SJSA1 (cell line): ENCODE measurements at places on chromosomes 13 and 19.

GRCh38 chr13:110716247-110716515 lies 2.7 kb downstream of the ING1 start:
- DNase-seq, result no peak

GRCh38 chr19:52734331-52734892 lies 432 bp downstream of the ZNF611 start:
- no peak for DNase-seq

DNA sequence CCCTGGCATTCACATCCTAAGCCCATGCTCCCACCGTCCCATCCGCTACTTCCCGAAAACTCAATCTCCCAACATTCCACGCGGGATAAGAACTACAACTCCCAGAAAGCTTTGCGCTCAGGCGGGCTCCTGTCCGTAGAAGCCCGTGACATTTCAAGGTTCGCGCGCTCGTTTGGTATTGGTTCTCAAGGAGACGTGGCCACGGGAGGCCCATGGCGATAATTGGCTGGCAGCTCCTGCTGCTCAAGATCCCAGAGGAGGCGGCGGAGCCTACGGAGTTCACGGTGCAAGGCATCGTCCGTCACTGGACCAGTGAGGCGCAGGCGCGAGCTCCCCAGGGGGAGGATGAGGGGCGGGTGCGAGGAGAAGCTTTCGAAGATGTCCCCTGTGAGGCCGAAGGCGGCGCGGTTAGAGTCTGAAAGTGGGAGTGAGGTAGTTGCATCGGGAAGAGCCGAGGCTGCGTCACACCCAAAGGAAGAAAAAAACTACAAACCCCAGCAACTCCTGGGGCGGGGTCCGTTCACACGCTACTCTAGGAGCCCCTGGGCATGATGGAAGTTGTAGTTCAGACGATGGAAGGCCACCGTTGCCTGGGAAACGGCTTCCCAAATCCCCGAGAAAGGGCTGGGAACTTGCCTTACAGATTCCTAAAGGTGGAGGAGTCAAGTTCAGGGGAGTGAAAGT lies 1.2 kb upstream of the MAMSTR start:
- peak; percentile 98 for DNase-seq

- DNase-seq, result no peak
Observed at GRCh38 chr13:72195044-72195704, 328.2 kb upstream of the DACH1 start.

- DNase-seq, result no peak
Observed at GRCh38 chr13:25478186-25478585, 106.4 kb downstream of the ATP8A2 start.

DNA sequence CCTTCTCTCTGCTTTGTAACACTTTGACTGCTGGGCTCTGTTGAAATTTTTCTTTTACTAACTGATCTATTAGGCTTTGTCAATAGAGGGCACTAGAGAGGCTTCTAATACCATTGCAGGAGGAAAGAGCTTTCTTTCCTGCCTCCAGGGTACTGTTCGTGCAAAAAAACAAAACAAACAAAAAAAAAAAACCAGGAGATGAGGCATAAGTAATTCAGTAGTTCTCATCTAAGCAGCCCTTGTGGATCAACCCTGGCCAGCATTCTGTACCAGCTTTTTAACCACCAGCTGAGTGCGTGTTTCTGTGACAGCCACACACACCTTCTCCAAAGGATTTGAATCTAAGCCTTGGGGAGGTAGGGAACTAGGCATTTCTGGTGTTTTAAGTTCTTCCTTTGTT lies 1707.6 kb upstream of the SLC10A2 start:
- DNase-seq, result no peak

- no peak for DNase-seq
Observed at GRCh38 chr19:32748497-32748896, 28.9 kb downstream of the TDRD12 start.

- peak; percentile 20 for DNase-seq
Observed at GRCh38 chr13:77310579-77311279, 16.2 kb downstream of the MYCBP2 start.

- DNase-seq, result no peak
Observed at GRCh38 chr13:98310485-98311199, 133.6 kb upstream of the RNF113B start.

DNA sequence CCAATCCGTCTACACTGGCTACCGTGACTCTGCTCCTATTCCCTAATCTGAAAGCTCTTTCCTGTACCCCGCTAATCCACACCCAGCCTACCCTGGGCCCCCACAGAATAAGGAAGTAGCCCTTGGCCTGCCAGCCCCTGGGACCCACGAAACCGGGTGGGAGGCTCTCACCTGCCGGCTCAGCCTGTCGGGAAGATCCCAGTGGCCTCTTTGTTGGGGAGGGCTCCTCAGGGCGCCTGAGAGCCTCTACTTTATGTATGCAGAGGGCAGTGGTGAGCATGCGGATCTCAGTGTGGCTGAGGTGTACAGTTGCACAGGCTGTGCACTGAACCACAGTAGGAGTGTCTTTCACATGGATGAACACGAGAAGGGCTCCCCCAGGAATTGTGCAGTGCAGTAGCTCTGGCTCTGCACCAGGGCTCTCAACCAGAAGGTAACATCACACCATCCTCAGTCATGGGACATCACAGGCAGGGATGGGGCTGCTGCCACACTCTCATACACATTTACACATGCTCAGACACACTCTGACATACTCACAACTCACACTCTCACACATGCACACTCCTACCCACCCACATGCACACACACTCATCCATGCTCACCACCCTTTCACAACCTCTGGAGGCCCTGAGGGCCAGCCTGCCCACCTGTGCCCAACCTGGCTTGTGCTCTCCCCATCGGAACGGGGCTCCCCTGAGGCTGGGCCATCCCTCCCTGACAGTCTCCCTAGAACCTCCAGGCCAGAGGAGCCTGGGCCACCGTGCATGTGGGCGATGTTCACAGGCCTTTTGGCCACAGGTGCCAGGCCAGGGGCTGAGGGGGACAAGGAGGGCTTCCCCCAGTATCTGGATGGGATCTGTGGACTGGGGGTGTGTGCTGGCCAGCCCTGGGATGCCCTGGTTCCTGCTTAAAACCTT lies 135.0 kb downstream of the URI1 start:
- no peak for DNase-seq

- no peak for DNase-seq
Observed at GRCh38 chr19:10288662-10289166, 1.0 kb upstream of the ICAM5 start.

DNA sequence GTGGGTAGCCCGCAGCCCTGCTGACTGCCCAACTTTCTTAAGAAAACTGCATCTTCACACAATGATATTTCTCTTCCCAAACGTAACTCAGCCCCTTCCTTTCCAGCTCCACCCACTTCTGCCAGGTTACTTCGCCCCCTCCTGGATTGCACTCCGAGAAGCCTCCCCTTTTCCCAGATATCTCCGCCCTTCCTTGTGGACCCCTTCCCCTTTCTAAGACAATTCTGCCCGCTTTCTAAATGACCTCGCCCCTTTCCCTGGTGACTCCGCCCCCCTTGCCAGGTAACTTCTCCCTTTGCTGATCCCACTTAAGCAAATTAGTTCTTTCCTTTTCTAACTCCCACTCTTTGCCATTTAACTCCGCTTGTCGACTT lies 2.6 kb downstream of the VSIG10L start:
- DNase-seq, result peak; percentile 61

GRCh38 chr13:32426990-32427851 lies 709 bp downstream of the N4BP2L1 start:
- no peak for DNase-seq

DNA sequence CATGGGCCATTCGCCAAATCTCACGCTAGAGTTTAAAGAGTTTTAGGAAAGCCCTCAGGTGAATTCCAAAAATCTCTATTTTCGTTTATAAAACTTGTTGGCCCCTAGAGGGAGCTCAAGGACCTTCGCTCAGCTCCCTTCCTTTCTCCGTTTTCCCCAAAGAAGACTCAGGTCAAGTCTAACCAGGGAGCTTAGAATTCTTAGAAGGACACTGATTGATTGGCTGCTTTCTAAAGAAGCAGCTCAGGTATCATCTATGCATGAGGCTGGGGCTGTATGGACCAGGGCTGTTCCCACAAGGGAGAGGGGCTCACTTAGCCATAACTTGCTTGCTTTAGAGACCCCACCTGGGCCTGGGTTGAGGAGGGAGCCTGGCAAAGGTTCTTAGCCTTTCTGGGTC lies 20.5 kb downstream of the DZIP1 start:
- no peak for DNase-seq

- DNase-seq, result peak; percentile 61
Observed at GRCh38 chr13:96089749-96090239, at the start of gene HS6ST3. HS6ST3 (plus strand) TSS chr13:96090107.

GRCh38 chr13:47822036-47822435 lies 179.0 kb downstream of the SUCLA2 start:
- DNase-seq, result no peak

DNA sequence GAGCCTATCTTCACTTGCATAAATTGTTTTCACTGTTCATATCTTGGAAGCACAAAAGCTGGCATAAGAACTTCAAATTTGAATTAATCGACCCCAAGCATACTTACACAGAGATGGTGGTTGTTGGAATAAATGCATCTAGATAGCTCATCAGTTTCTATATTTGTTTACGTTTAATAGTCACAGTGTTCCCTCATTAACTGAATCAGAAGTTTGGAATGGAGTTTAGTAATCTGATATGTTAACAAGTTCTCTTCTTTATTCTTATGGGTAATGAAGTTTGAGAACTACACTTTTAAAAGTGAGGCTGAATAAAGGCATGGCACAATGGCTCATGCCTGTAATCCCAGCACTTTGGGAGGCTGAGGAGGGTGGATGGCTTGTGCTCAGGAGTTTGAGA lies 886.7 kb upstream of the PCDH20 start:
- DNase-seq, result no peak

GRCh38 chr19:40286235-40286970 lies 1.3 kb upstream of the AKT2 start:
- no peak for DNase-seq

DNA sequence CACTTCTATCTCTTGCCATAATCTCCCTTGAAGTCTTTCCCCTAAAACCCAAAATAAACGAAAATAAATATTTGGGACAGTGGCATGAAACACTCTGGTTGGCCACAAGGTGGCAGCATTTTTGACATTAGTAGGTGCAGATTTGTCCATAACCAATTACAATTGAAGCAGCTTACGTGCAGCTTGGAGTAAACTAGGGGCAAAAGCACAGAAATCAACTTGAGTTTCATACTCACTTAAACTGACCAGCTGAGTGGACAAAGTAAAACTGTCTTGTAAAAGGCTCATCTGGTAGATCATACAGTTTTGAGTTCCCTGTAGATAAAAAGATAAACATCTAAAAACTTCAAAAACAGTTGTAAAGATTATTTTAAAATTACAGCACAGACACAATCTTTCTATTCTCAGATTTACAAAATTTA lies 18.8 kb downstream of the PDCD5 start:
- DNase-seq, result no peak

GRCh38 chr19:52200044-52200443 lies 10.2 kb downstream of the PPP2R1A start:
- DNase-seq, result no peak

GRCh38 chr13:47033216-47033615 lies 136.4 kb upstream of the HTR2A start:
- peak; percentile 32 for DNase-seq

- peak; percentile 26 for DNase-seq
Observed at GRCh38 chr13:73835138-73835721, 299.0 kb downstream of the KLF12 start.
